ENCODE measurements at places on chromosomes 4 and X.

DNA sequence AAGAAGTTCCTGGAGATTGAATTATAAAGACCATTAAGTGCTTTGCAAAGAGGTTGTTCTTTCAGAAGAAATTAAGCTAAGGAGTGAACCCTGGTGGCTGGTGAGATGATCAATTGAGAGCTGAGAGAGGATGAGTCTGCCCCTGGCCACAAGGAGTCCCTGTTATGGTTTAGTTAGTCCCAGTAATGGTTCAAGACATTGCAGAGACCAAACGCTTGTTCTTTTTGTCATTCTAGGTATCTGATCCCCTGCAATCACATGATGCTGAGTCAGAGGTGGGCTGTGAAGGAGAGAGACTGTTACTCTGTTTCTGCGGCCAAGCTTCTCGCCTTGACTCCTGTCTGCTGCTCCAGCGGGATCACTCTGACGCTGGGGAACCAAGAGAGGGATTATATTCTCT lies 114.5 kb downstream of the GATB start:
- no peak for DNase-seq

DNA sequence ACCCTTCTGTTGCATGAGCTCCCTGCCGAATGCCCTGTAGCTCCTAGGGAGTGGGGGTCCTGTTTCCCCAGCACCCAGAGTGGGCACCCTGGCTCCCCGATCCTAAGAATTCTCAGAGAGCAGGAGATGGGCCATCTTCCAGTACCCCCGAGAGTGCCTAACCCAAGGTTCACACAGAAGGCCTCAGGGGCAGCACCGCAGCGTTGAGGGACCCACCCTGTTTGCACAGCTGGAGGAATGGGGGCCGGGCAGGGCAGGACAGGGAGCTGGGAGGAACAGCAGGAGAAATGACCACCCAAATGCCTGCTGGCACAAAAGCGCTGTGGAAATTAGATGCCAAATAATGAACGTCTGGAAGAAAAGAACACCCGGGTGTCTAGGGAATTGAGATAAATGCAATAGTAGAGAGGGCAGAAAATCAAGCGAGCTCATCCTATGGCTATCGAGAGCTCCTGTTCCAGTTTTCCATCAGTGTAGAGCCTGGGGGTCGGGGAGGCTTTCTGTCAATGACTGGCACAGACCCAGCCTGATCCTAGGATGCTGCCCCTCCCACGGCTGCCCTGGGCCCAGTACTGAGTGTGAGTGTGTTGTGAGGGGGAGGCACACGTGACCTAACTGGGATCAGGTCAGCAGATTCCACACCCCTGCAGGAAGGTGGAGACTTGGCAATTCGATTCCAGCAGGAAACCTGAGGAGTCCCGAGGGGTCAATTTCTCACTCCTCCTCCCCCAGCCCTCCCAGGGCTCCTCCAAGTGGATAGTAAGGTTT lies 25.7 kb downstream of the SEPTIN6 start:
- no peak for DNase-seq

- DNase-seq, result no peak
Measured at GRCh38 chr4:10139518-10139917, 22.9 kb upstream of the WDR1 start.

- DNase-seq, result peak; percentile 14
Measured at GRCh38 chrX:139559383-139560042, 29.0 kb downstream of the F9 start.

- no peak for DNase-seq
Measured at GRCh38 chr4:76442807-76443206, 7.8 kb downstream of the SHROOM3 start.

DNA sequence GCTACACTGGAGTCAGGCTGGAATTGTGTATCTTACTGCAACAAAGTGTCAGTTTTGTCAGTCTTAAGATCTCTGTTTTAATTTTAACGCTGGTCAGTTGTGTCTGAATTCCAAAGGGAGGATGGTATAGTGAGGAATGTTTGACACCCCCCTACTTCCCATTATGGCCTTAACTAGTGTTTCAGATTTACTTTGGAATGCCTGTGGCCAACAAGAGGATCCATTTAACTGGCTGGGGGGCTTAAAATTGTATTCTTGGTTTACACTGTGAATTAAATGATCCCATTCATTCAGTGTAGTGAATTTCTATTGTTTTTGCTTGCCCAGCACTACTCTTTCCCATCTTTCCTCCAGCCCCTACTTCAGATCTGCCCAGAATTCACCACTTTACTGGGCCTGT lies 75.8 kb upstream of the IQCM start:
- DNase-seq, result no peak

GRCh38 chrX:2325076-2325784 lies 175.5 kb downstream of the DHRSX start:
- no peak for DNase-seq

GRCh38 chrX:50157545-50158135 lies 43.2 kb downstream of the AKAP4 start:
- no peak for DNase-seq

DNA sequence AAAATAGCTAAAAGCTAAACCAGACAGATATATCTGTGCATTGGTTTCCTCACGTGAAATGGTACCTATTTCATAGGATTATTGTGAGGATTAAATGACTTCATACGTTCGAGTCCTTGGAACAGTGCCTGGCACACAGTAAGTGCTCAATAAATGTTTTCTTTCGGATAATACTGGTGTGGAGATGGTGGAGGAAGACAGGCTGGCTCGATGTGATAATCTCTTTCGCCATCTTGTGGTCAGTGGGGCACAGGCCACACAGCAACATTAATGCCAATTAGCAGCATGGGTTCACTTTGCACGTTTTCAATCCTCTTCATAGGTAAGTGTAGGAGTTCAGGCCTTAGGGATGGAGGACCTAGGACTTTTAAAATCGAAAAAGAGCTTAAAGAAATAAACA lies 9.3 kb downstream of the PAGE4 start:
- DNase-seq, result no peak
